Amygdala (tissue), 56 donors: ENCODE measurements at places on chromosomes 6 and 20.

DNA sequence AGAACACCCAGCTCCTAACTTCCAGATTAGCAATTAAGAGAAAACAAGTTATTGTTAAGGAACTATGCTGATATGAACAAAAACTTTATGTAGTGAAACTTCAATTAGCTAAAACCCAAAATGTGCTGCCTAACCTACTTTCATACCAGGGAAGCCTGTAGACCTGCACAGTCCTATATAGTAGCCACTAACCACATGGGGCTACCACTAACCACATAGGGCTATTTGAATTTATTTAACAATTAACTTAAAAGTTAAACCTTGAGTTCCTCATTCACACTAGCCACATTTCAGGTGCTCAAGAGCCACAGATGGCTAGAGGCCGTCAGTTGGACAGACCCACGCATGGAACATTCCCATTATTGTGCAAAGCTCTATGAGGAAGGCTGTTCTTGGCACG, 72.4 kb upstream of the LAMP5 start:
- no peak for DNase-seq

GRCh38 chr6:108510461-108511319, 50.0 kb upstream of the FOXO3 start:
- DNase-seq, result no peak

DNA sequence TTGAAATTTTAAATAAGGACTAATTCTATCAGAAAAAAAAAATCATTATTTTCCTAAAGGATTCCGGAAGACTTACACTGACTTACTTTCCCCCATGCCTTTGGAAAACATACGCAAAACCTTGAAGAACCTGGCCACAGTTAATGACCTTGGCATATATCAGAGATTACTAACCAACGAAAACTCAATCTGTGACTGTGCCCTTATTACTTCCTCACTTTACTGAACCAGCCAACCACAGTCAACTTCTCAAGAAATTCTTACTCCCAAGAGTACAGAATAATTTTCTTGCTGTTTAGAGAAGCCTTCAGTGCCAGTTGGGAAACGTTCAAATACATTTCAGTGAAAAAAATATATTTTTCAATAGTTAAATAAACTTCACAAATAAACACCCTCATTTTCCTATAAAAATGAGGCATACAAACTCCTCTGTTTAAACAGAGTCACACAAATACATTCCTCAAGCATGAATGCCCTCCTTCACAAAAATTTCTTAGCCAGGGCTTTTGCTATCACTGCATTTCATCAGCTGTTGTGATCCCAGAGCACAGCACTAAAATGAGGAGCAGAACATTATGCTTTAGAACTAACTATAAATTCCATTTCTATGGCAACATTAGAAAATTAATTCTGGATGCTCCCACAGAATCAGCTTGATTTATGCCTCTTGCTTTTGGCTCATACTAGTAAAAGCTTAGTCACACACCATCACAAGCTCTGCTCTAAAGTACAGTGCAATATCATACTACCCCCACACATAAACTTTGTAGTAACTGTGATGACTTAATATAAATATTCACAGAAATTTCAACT, 117.6 kb downstream of the DST start:
- DNase-seq, result no peak

- DNase-seq, result no peak
Observed at GRCh38 chr6:111857674-111858337, 15.4 kb downstream of the FYN start.

DNA sequence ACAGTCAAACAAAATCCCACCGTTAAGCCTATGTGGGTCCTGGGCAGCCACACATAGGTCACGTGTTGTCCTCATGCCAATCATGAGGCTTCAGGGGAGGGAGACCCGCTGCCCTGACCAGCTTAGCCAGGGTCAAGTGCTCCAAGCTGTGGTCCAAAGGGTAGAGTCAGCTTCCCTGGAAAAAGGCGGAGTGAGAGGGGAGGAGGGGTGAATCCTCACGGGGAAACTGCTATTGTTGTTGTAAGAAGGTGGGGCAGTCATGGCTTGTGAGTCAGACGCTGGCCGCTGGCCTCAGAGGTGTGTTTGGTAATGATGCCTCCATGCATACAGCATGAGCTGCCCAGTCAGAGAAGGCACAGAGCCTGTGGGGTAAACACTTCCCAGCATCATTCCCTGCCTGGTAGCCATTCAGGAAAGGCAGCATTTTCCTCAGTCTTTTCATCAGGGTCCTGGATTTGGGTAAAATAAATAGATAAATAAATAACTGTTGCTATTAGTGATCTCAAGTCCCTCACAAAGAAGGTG, 8.7 kb downstream of the CST3 start:
- DNase-seq, result no peak

GRCh38 chr20:8408587-8409307, 276.7 kb downstream of the PLCB1 start:
- no peak for DNase-seq

- no peak for DNase-seq
Observed at GRCh38 chr6:93248631-93249030, 170.7 kb downstream of the EPHA7 start.

GRCh38 chr6:34982424-34982852, 93.4 kb downstream of the ANKS1A start:
- DNase-seq, result no peak

GRCh38 chr20:46564241-46564957, 13.9 kb upstream of the OCSTAMP start:
- DNase-seq, result no peak

DNA sequence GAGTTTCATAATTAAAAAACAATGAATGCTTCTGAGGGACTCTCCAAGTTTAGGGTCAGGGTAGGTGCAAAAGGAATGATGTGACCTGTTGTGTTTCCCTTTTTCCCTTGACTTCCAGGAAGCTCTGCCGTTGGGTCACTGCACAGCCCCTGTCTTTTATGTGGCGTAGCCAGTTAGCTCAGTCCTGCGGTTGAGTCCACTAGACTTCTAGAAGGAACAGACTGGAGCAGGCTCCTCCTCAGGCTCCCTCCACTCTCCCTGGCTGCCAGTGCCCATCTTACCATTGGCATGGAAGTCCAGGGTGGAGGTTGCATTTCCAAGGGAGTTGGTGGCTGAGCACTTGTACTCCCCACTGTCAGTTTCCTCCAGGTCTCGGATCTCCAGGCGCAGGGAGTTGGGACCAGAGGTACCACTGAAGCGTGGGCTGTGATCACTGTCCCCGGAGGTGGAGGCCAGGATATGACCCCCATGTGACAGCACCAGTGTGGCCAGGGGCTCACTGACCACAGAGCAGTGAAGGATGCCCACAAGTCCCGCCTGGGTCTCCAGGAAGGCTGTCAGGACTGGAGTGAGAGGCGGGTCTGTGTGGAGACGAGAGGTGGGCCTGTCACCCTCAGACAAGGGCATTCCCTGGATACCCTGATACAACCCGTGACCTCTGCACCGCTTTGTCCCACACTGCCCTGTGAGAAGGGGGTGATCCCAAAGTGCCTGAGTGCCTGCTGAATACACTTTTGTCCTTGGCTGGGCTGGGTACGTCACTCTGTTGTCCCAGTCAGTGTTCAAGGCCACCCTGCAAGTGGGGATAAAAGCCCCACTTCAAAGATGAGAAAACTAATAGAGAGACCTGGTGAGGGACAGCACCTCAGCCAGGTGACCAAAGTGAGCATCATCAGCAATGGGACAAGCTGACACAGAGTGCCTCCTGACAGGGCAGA, 11.1 kb downstream of the SIGLEC1 start:
- no peak for DNase-seq

DNA sequence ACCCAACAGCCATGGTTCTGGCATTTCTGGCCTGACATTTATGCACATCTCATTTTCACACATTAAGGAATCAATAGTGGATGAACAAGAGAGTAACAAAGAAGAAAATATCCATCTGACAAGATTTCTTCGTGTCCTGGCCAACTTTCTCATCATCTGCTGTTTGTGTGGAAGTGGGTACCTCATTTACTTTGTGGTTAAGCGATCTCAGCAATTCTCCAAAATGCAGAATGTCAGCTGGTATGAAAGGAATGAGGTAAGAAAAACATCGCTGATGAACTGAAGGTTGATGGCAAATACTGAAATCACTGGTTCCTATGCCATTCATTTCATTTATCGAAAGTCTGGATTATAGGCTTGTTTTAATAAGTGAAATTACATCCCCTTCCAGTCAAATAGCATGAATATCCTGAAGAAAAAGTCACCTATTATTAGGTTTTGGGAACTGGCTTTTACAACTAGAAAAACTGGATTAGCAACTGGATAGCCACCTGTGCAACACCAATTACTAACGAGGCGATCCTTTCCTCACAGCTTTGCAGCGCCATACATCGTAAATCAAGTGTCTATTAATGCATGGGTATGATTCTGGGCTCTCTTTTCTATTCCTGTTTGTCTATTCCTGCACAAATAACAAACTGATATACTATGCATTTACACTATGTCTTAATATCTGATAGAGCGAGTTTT, 50.2 kb upstream of the NOP56 start:
- DNase-seq, result no peak

DNA sequence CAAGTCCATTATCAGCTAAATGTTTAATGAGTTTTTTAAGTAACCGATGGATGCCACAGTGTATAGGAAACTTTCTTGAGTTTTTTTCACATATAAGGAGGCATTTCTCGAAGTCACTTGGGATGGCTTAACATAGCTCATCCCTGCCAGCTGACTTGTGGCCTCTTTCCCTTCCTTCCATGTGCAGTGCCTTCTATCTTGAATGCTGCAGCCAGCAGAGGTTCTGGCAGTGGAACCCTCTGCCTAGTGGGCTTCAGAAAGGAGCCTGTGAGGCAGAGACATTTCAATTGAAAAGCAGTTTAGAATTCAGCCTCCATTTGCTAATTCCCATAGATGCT, 51.9 kb downstream of the AKAP12 start:
- no peak for DNase-seq

DNA sequence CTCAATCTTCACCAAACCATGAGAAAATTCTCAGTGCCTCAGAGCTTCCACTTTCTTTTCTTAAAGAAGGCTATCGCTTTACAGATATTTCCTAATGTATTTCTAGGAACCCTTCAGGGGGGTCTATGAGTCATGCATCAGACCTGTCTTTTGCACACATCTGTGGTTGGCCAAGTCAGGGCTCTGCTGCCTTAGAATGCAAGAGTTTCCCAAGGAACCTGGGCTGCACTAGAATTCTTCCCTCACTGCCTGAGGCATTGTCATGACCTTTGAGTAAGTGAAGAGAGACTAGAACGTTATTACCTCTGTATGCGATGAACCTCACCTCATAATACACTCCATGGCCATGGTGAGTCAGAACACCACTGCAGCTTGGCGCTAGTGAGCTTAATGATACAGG, 365.0 kb upstream of the ID4 start:
- DNase-seq, result no peak

- DNase-seq, result no peak
Observed at GRCh38 chr6:153790048-153790447, 249.0 kb upstream of the OPRM1 start.

- DNase-seq, result no peak
Observed at GRCh38 chr6:100257793-100258395, 206.8 kb downstream of the SIM1 start.
